ENCODE measurements at places on chromosomes 2 and 18.

GRCh38 chr18:63260380-63260754 lies 59.2 kb downstream of the BCL2 start:
- no peak for DNase-seq

DNA sequence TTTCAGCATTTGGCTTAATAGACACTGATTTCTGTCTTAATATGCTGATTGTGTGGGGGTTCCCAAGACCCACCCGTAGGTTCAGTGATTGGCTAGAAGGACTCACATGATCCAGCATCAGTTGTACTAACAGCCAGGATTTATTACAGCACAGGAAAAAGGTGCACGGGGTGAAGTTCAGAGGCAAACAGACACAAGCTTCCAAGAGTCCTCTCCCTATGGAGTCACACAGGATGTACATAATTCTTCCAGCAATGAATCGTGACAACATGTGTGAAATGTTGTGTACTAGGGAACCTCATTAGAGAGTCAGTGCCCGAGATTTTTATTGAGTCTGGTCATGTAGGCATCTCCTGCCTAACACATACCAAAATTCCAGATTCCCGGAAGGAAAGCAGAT lies 52.8 kb downstream of the GALNT1 start:
- DNase-seq = no peak

GRCh38 chr2:161355983-161356382 lies 47.8 kb downstream of the PSMD14 start:
- no peak for DNase-seq

GRCh38 chr18:77022556-77022955 lies 110.0 kb downstream of the MBP start:
- no peak for DNase-seq
